PC-3 (cell line): ENCODE measurements at places on chromosomes 2 and 18. TPM values are rescaled to one million over a fixed set of nuclear protein-coding genes. Genes with fewer than 3 reads are reported as not detected.
A peak's percentile ranks its signal among the peaks of the same experiment; 100 is the strongest.

MAP4K4 gene
- 133 and 167 TPM in 2 replicates for total RNA-seq

- no peak overlapping the region for H3K4me3 ChIP-seq
- peaks cover 40% of the 10 kb centered on the region for H3K36me3 ChIP-seq
- H3K27me3 ChIP-seq, result no peaks in the 10 kb centered on the region
- H3K27ac ChIP-seq, result no peak overlapping the region
- no peaks in the 10 kb centered on the region for H3K4me1 ChIP-seq
- peak; percentile 25 for DNase-seq
These were observed 35.7 kb downstream of the THUMPD2 start for GRCh38 chr2:39743269-39743776.

DNA sequence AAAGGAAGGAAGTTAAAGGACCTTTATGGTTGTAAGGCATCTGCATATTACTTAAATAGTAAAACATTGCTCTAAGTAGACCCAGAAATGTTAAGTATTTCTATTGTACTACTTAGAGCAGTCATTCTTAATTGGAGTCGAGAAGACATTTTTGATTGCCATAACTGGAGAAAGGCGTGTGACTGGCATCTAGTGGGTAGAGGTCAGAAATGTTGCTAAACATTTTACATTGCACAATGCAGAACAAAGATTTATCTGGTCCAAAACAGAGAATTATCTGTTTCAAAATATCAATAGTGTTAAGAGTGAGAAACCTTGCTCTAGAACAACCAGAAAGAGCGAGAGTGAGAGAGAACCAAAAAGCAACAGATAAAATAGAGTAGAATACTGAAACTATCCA, 23.3 kb upstream of the ROCK1 start:
- H3K27ac ChIP-seq, result no peak overlapping the region
- H3K4me3 ChIP-seq, result no peak overlapping the region
- no peaks in the 10 kb centered on the region for H3K27me3 ChIP-seq
- H3K4me1 ChIP-seq, result no peaks in the 10 kb centered on the region

DNA sequence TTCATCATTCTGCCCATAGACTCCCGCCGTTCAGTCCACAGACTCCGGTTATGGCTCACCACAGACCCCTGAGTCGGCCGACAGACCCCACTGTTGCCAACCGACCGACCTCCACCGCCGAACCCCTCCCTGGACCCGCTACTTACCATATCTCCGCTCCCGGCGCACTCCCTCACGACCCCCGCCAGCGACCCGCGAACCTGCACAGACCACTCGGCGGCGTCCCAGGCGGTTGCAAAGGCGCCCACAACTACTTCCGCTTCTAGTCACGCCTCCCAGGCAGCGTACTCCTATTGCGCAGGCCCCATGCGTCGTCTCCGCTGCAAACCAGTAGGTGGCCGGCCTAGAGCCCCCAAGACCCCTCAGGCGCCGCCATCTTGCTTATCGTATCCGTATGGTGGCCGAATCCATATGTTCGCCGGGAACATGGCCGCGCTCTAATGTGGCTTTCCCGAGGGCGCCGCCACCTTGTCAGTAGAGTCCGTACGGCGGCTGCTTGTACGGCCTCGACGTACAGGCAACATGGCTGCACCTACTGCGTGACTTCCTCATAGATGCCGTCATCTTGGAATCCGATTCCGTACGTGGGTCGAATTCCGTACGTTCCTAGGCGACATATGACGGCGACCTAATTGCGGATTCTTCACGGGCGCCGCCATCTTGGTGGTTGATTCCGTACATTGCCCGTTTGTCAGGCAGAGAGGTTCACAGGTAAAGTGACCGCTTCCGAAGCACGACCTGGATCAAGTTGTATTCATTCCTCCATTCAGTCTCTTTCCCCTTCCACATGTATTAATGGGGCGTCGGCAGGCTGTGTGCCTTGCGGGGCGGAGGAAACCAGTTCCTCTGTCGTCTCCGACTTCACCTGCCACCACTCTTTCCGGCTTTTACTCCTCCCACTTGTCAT, at the start of gene CXXC1:
CXXC1 (minus strand) TSS at position 252 of the 907 bp plus-strand sequence; CDS start at position 149, 103 bp downstream.
- H3K4me3 ChIP-seq, result peak within 1 kb of the TSS; percentile 81
- DNase-seq, result peak; percentile 86
- H3K27me3 ChIP-seq, result no peaks in the 10 kb centered on the region
- no peak within 1 kb of the TSS for H3K27ac ChIP-seq
- H3K4me1 ChIP-seq, result 0 out of 2 replicates have a peak, but pooled peaks cover 6% of the 10 kb centered on the region
